SJSA1 (cell line): ENCODE measurements at places on chromosomes 5 and 9.

DNA sequence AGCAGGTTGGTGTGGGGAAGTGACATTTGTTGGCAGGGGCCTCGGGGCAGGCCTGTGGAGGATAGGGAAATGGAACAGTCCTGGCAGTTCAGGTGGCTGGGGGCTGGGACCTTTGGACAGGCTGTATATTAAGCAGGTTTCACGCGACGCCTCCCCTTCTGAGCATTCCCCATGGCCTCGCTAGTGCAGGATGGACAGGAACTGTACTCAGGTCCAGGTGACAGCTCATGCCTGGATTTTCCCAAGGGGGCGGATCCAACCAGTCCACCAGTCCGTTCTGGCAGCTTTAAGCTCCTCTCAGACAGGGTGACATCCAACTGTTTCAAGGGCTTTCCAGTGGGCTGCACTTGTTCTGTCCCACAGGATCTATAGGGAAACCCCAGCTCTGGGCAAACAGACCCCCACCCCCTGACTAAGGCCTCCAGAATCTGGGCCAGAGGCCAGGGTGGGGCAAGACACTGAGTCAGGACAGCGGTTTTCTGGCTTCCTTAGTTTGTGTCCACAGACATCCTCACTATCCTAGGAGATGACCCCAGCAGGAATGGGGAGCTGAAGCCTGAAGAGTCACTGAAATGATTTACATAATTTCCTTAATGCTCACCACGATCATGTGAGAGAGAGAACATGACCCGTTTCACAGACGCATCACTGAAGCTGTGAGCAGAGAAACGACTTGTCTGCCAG, 20.9 kb downstream of the CSF2 start:
- peak; percentile 89 for DNase-seq

DNA sequence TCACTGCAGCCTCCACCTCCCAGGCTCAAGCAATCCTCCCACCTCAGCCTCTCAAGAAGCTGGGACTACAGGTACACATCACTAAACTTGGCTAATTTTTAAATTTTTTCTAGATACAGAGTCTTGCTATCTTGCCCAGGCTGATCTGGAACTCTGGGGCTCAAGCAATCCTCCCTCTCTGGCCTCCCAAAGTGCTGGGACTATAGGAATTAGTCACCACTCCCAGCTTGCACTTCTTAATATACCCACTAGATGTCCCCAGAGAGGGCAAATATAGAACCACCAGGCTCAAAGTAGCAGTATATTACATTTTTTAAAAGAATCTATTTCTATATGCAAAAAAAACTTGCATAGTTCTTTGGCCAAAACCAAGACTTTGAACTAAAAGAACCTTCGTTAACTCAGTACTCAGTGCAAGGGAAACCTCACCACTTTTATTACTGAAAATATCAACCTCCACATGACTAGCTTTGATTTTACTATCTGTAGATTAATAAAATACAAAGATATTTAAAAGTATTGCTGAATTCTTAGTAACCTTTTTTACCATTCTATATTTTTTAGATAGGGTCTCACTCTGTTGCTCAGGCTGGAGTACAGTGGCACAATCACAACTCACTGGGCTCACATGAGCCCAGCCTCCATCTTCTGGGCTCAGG, 25.8 kb upstream of the HSD17B3 start:
- peak; percentile 47 for DNase-seq

DNA sequence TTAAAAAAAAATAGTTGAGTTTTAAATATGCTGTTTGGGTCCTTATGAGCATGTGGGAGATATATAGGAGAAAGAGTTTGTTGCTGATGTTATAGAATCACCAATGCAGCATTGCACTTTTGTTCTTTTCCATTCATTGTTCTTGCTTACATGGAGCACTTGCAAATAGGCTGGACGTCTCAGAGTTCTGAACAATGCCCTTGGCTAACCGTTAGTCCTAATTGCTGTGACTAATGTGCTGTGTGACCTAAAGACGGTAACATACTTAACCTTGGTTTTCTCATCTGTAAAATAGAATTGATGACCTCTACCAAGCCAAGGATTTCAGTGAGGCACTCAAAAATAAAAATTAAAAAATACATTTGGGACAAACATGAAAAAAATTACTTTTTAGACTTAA, 29.8 kb downstream of the PIK3R1 start:
- no peak for DNase-seq

GRCh38 chr9:82191082-82191770, 202.7 kb downstream of the SPATA31D1 start:
- no peak for DNase-seq

- DNase-seq = no peak
Measured at GRCh38 chr5:1794901-1795290, 4.7 kb downstream of the MRPL36 start.

DNA sequence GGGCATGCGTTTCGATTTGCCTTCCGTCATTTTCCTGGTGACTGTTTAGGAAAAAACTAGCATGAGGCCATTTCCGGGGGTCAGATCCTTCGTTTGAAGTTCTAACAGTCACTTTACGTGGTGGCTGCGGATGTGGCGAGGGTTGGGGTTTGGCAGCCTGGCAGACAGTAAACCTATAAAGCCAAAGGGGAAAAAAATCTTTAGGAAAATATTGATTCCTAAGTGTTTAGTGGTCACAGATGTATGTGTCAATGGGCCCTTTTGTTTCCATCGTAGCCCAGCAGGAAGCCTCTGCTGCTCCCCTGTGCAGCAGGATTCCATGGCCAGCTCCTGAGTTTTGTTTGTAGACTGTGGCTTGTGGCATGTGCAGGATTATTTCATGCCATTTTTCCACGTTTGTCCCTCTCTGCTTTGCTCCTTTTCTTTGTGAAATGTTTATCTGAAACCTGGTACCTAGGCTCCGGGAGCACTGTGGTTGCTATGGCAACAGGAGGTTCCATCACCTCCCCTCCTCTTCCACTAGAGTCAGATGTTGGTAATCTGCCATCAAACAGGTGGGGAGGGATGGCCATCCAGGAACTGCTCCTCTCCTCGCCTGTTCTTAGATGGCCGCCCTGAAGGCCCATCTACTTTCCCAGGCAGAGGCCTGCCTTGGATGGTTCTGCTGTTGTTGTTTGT, 202.3 kb downstream of the AOPEP start:
- DNase-seq = no peak

DNA sequence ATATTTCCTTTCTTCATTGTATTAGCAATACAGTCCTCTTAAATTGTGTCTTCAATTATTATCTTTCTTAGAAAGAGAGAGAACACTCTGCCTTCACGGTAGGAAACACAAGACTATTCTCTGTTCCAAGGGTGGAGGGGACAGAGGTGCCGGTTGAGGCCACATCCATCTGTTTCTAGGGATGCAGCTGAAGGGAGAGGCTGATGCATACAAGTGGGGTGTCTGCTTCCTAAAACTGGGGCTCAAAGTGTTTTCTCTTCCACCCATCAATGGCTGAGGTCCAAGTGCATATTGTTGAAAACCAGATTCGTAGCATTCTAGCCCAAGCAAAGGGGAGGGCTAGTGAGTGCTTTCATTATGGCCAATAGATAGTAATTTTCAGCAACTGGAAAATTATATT, 9.5 kb downstream of the IRX2 start:
- DNase-seq = no peak

DNA sequence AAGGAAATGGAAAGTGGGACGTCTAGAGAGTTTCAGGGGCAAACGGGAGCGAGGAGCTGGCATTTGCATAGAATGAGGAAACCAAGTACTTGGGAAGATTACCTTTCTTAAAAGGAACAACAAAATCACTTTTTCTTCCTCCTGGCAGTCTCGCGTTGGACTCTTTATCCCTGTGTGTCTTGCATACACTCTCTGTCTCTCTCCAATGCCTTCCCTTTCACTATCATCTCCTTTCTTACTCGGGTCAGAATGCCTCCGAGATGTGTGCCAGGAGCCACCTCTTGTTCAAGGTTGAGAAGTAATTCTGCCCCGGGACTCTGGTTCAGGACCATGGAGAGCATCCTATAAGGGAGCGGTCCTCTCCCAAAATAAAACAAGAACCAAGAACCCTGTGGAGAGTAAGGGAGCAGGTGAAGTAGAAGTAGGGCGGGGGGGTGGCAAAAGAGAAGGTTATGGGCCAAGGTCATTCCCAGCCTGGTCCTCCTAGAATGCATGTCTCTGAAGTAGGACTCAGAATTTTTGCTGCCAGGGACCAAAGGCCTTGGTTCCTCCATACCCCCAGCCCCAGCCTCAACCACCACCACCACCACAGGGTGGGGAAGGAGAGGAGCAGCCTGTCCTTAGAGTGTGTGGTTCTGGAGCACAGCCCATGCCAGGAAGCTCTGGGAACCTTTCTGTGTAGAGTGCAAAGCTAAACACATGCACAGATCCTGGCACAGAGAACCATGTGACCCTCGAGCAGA, 72.1 kb upstream of the ARAP3 start:
- DNase-seq = no peak

- DNase-seq = no peak
Measured at GRCh38 chr5:107512029-107512428, 158.7 kb downstream of the EFNA5 start.

- DNase-seq = no peak
Measured at GRCh38 chr5:87787625-87788256, 375.0 kb upstream of the CCNH start.

DNA sequence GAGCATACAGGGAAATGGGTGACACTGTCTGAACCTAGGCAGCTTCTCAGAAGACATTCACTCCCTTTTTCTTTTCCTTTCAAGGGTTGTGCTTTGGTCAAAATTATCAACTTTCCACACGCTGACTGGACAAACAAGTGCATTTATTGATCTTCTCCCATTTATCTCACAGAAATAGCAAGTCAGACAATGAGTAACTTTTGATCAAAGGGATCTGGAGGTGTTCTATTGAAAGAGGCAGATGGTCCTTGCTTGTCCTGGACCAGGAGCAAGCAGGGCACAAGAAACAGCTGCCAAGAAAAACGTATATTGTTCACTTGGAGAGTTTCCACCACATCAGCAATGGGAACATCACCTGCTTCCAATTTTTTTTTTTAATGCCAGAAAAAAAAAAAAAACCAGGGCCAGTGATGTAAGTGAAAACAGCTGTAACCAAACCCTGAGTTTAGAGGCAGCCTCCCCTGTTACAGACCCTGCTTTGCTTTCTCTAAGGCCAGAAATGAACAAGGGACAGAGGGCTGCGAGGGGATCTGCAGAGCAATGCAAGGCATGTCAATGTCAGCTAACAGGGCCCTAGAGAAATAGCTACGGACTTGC, 79.8 kb downstream of the NIPSNAP3B start:
- no peak for DNase-seq

DNA sequence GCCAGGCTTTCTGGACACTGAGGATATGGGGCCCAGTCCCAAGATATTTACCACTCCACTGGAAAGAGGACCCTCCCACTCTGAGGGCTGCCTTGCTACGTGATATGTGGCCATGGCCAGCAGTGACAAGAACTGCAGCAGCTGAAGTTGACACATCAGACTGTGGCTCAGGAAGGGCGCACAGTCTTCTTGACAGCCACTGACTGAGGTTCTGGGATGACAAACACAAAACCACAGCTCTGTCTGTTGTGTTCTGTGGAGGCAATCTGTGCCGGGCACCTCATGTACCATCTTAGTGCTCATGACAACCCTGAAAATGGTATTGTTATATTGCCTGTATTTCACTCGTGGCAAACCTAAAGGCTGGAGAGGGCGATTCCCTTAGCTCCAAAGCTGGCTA, 16.9 kb downstream of the FSTL4 start:
- DNase-seq = no peak
